ENCODE measurements at places on chromosomes 11 and 22.
A peak's percentile ranks its signal among the peaks of the same experiment; 100 is the strongest.

DNA sequence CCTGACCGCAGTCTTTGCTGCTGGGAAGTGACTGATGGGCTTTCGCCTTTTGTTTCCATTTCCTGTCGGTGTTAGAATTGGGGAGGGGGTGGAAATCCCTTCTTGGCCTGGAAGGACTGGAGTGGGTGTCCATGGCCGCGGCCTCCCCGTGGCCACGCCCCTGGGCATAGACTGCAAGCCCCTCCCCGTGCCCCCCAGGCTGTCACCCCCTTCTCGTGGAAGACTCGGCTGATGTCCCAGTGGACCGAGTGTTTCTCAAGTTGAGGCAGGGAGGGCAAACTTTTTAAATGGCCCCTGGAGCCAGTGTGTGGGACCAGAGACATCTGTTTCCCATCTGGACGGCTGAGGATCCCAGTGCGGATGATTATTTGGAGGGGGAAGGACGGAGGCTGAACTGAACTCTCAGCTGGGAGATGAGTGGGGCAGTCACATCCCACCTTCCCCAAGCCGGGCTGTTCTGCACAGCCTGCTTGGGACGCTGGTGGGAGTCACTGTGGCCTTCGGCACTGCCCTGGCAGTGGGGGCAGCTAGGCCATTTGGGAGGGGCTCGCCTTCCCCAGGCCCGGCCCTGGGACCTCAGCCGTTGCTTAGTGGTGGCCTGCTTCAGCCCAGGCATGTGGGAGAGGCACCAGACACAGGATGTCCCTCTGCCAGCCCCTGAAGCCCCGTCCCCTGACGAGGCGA is 1.6 kb downstream of the CD81 start:
- DNase-seq: no peak

DNA sequence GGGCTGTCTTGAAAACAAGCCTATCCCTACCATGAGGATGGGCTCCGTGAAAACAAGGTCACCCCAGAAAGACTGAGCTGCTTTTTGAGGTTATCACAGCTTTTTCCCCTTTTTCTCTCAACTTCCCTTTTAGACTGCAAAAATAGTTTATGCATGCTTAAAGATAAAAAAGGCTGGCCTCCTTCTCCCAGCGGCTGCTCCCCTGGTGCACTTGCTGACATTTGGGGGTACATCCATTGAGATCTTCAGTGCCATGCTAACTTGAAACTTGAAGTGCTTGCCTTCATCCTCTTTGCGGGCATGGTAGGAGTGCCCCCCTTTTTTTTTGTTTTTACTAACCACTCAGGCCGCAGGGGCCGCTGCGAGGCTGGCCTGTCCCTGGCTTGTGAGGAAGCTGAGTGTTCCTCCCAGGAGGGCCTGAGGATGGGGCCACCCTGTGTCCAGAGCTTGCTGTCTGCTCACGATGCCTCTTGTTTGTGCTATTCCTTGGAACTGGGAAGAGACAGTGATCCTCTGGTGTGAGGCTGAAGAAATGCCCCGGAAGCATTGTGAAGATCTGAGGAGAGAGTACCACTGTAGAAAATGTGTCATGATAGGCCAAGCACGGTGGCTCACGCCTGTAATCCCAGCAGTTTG is 2.2 kb downstream of the TANGO2 start:
- DNase-seq: no peak

DNA sequence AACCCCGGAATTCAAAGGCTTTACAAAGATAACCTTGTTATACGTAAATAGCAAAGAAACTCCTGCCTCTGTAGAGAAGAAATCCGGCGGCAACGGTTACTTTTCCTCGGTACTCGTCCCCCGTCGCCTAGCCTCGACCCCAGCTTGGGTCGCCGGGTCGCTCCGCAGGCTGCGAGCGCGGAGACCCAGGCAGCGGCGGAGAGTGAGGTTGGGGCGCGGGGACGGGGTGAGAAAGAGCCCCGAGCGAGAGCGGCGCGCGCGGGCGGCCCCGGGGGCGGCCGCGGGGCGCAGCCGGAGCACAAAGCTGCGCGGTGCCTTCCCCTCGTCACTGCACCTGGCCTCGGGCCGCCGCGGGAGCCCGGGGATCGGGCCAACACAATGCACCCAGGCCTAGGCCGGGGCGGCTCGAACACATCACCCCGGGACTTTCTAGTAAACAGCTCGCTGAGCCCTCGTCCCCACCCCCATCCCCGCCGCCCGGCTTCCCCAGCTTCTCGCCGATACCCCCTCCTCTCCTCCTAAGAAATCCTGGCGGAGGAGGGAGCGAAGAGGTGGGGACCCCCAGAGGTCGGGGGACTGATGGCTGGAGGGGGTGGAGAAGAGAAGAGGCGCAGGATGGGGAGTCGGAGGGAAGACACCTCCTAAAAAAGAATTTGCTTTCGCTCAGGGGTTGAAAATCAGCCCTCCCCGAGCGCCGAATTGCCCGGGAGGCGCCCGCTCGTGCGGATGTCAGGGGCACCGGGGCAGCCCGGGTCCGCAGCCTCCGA is 845 bp downstream of the MPPED2 start:
- DNase-seq: no peak

DNA sequence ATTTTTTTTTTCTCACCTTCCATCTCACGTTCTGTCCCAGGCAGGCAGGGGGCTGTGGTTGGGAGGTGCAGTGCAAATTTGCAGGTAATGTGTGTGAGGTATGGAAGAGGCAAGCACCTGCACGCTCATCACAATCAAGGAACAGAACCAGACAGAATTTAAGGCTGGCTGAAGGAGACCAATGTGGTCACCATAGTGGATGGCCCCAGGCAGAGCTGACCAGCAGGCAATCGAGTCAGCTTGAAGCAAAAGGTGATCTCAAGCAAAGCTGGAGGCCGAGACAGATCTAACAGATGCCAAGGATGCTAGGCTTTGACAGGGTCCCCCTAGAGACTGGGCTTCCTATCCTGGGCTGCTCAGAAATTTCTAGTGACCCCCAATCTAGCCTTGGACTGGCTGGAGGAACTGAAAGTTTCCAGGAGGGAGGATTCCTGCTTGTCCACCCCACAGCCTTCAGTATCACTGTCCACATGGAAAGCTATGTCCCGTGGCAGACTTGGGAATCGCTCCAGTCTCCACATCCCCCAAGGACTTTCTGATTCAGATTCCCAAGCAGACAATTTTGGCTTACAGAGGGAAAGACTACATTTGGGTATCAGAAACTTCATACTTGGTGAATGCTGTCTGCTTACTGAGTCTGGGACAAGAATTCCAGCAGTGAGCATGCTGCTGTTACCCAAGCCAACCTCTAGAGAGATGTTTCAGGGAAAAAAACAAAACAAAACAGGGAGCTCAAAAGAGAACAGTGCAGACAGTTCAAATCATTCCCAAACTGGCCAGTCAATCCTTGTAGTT is 9.0 kb upstream of the MICAL3 start:
- no peak for DNase-seq

DNA sequence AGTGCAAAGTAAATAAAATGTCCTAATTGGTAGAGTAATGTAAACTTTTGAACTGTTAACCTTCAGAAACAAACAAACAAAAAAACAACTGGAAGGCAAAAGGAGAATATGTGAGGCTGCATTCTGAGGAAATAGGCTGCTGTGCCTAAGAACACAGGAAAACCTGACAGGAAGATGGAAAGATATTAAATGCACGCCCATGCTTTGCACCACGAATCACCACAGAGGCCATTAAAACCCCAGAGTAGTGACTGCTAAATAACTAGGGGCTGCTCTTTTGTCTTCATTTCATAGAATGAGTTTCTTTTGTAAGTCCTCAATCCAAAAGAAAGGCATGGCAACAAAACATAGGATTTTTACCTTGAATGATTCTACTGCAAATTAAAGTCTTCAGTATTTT is 436.0 kb downstream of the RAB38 start:
- no peak for DNase-seq

GRCh38 chr11:118194835-118195627 is 18.6 kb upstream of the SCN2B start:
- no peak for DNase-seq

GRCh38 chr11:69131644-69132300 is 24.0 kb upstream of the SMIM38 start:
- DNase-seq: no peak

GRCh38 chr22:49933236-49934159 is 15.1 kb downstream of the CRELD2 start:
- no peak for DNase-seq

- DNase-seq: no peak
Measured at GRCh38 chr11:82937554-82937953, 36.0 kb downstream of the DDIAS start.

DNA sequence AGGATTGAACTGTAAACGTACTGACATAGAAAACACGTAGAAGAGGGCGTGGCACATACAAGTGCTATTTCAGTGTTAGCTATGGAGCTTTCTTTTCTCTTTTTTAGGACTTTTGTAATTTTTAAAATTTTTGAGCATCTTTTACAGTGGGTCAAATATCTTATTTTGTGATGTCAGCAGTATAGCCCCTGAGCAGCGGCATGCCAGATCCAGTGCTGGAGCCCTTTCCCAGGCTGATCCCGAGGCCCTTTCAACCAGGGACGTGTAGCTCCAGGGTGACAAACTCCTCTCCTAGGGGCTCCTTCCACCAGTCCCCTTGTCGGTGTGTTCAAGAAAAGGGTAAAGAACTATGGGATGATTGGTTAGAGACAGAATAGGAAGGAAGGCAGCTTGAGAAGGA is 777.0 kb downstream of the NTM start:
- DNase-seq: no peak

DNA sequence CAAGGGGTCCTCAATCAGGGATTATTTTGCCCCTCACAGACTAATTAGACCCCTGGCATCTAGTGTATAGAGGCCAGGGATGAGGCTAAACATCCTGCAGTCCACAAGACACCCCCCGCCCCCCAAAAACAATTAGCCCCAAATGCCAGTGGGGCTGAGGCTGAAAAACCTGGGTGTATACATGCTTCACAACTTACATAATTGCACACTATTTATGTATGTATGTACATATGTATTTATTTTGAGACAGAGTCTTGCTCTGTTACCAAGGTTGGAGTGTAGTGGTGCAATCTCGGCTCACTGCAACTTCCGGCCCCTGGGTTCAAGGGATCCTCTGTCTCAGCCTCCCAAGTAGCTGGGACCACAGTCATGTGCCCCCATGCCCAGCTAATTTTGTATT is 28.8 kb upstream of the SHANK2 start:
- DNase-seq: no peak

DNA sequence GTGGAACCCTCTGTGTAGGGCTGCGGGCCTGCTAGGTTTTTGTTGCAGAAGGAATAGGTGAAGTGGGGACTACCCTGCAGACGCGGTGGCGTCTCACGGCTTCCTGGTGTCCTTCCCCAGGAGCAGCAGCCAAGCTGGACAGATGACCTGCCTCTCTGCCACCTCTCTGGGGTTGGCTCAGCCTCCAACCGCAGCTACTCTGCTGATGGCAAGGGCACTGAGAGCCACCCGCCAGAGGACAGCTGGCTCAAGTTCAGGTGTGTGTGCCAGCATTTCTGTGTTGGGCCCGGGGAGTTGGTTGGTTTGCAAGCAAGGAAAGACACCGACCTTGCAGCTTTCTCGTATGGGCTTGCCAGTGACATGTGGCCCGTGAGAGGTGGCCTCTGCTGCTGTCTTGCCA is 15.3 kb downstream of the TAB1 start:
- DNase-seq: no peak

DNA sequence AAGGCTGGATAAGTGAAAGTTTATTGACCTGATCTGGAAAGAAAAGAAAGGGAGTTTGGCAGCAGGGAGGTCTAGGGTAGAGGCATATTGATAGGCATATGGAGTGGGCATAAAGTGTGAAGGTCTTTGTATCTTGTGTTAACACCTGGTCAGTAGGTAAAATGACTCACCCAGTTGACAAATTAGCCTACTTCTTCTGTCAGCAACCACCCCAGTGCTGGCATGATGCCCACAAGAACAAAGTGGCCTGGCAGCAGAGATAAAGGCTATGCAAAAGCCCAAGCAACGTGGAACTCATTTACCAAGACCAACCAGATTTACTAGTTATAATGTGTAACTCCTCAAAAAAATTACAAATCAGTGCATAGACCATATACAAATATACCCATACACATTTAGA is 4.9 kb downstream of the OR10A3 start:
- DNase-seq: no peak

DNA sequence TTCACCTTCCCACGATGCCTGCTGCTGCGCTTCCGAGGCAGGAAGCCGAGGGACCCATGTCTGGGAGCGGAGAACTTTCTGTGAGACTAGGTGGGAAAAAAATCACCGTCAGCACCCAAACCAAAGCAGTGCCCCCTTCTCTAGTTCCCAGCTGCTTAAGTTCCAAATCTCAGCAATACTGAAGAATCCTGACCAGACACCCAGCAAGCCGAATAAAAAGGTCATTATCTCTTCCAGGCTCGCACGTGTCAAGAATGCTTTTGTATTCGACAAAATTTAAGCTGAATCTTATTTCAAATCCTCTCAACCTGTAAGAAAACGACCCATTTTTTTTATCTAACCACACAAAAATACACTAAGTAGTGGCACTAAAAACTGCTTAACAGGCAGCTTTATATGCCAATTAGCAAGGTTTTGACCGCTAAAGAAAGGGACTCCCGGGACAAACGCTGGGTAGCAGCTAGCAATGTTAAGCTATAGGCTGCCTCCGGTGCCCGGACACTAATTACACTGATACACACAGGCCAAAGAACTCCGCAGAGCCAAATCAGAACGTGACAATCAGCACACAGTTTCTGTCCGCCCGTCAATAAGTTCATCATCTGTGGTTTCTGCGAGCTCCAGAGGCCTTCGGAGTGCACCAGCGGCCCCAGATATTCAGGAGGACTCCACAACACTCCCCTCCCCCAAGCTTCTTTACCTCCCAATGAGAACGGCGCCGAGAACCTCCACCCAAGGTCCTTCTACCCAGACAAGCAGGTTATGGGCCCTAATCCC is 728 bp downstream of the RPL3 start:
- no peak for DNase-seq

- DNase-seq: no peak
Measured at GRCh38 chr22:32352681-32353080, 5.0 kb upstream of the RFPL3 start.

- DNase-seq: no peak
Measured at GRCh38 chr11:45384711-45385241, 98.6 kb upstream of the SYT13 start.

- no peak for DNase-seq
Measured at GRCh38 chr11:36628765-36629244, 30.8 kb upstream of the RAG2 start.

DNA sequence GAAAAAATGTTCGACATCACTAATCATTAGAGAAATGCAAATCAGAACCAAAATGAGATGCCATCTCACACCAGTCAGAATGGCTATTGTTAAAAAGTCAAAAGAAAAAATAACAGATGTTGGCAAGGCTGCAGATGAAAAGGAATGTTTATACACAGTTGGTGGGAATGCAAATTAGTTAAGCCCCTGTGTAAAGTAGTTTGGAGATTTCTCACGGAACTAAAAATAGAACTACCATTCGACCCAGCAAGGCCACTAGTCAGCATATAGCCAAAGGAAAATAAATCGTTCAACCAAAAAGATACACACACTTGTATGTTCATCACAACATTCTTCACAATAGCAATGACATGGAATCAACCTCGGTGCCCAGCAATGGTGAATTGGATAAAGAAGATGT is 503.2 kb downstream of the OPCML start:
- no peak for DNase-seq

DNA sequence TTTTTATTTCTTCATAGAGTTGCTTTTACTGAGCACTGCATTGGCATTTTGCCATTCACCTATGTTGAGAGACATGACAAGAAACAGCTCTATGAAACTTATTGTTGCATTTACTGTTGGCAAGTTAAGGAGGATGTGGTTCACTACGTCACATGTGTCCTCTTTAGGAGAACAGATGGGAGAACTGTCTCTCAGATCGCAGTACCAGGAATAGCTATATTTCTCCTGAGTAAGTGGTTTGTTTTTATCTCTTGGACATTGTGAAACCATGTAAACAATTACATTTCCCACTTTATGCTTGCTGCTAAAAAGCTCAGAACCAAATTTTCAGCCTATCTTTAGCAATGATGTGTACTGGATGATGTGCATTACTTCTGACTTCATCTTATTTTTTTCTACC is 34.8 kb upstream of the PSMA1 start:
- peak; percentile 16 for DNase-seq
